ENCODE measurements at places on chromosomes 7 and 10.

- DNase-seq = no peak
Measured at GRCh38 chr7:91082852-91083495, 181.3 kb upstream of the FZD1 start.

- DNase-seq = no peak
Measured at GRCh38 chr7:66182920-66183319, 22.2 kb upstream of the TPST1 start.

DNA sequence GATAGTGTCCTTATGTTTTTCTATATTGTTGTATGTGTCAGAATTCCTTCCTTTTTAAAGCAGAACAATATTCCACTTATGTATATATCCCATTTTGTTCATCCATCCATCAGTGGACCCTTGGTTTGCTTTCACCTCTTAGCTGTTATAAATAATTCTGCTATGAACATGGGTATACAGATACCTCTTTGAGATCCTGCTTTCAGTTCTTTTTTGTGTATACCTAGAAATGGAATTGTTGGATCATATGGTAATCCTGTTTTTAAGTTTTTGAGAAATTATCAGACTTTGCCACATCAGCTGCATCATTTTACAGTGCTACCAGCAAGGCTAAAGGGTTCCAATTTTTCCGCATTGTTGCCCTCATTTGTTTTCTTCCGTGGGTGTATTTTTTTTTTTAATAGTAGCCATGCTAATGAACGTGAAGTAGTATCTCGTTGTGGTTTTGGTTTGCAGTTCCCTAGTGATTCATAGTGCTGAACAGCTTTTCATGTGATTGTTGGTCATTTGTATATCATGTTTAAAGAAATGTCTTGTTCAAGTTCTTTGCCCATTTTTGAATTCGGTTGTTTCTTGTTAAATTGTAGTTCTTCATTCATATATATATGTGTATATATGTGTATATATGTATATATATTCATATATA lies 87.8 kb downstream of the LCOR start:
- DNase-seq = no peak

- DNase-seq = no peak
Measured at GRCh38 chr10:97650726-97651125, 10.3 kb downstream of the PI4K2A start.

DNA sequence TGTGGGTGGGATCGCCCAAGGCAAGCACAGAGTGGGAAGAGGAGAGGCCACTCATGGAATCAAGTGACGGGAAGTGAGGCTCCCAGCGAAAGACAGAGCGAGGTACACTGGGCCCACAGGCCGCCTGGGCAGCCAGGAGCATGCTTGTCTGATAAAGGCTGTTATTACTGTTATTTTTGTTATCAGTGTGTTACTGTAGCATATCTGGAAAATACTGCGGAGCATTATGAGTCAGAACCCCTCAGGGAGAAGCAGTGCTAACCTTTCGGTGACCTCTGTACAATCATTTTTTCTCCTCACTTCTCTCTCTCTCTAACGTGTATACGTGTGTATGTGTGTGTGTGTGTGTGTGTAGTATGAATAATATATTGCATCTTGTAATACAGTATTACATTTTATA lies 3.8 kb upstream of the TCERG1L start:
- no peak for DNase-seq

DNA sequence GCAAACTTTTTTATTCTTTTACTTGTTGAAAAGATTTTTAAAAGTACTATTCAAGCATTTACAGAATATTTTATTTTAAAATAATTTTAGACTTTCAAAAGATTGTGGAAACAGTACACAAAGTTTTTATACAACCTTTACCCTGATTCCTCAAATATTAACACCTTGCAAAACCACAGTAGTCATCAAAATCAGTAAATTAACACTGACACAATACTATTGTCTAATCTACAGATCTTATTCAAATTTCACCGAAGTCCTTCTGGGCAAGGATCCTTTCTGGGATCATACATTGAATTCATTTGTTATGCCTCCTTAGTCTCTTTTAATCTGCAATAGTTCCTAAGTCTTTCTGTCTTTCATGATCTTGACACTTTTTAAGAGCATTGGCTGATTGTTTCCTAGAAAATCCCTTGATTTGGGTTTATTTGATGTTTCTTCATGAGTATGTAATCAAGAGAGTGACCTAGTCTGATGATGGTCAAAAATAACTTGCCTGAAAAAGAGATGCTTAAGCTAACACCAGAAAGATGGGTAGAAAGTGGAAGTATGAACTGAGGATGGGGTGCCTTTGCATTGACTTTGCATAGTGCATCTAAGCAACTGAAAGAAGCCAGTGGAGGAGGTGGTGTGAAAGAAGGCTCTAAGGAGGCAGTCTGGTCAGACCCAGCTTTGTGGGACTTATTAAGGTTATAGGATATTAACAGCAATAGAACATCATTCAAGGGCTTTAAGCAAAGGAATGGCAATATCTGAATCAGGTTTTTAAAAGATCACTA lies 9.7 kb downstream of the STAMBPL1 start:
- no peak for DNase-seq

DNA sequence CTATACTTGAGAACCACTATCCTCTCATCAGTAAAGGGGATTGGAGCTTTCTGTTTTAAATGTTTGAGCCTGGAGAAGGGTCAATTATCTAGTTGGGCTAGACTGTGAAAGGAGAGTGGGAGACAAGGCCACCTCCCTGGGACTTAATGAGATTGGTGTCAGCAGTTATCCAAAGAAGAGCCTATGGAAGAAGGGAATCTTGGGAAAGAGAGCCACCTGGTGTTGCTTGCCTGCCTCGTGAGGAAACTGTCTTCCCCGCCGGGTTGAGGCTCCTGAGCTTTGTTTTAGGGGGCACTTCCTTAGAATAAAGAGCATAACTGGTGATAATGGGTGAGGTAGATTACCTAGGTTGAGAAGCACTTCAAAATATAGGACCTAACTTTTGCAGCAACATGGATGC lies 32.0 kb upstream of the ABCB4 start:
- no peak for DNase-seq

GRCh38 chr7:133983685-133984419 lies 143.3 kb upstream of the LRGUK start:
- DNase-seq = no peak

- DNase-seq = no peak
Measured at GRCh38 chr7:157558516-157558874, 221.7 kb downstream of the DNAJB6 start.

DNA sequence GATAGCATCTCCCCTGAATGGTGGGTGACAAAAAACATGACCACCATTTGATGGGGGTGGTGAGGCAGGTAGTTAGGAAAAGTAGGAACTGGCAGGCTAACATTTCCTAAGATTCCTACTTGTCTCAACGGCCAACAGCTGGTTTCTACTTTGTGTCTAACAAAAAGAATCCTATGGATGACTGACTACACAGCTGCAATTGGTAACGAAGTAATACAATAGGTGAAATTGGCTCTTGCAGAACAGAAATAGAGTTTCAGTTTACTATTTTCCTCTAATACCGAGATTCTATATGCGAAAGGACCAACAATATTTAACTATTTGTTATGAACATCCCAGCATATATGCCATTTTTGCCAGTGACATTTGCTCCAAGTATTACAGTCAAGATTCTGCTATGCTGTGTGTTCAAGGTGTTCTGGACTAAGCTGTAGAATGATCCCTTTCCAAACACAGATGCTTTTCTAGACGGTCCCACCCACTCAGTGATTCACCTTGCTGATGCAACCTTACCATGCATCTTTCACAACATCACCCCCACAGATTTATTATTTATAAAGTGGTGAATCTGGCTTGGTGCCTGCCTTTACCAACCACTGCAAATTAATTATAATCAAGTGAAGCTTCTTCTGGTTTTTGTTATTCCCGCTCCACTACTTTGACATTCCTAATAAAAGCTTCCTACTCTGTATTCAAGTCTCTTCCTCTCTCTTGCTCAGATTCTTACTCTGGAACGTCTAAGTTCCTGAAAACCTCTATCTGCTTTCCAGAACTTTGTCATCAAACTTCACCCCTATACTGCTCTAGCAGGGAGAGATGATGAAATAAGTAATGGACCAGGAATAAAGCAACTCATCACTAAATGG lies 16.8 kb downstream of the BBIP1 start:
- peak; percentile 8 for DNase-seq

- DNase-seq = no peak
Measured at GRCh38 chr10:29205787-29206186, 83.1 kb upstream of the LYZL1 start.

DNA sequence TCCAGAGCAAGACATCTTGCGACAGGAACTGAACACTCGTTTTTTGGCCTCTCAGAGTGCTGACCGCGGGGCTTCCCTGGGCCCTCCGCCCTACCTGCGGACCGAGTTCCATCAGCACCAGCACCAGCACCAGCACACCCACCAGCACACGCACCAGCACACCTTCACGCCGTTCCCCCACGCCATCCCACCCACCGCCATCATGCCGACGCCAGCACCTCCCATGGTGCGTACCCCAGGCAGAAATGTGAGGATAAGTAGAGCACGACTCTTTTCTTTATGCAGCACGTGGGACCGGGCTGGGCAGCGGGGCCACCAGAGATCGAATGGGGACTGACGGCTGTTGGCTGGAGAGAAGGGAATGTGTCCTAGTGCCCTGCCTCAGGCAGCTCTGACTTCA lies 365.8 kb upstream of the GALNT17 start:
- no peak for DNase-seq

GRCh38 chr7:25351761-25352160 lies 123.5 kb upstream of the NPVF start:
- no peak for DNase-seq

DNA sequence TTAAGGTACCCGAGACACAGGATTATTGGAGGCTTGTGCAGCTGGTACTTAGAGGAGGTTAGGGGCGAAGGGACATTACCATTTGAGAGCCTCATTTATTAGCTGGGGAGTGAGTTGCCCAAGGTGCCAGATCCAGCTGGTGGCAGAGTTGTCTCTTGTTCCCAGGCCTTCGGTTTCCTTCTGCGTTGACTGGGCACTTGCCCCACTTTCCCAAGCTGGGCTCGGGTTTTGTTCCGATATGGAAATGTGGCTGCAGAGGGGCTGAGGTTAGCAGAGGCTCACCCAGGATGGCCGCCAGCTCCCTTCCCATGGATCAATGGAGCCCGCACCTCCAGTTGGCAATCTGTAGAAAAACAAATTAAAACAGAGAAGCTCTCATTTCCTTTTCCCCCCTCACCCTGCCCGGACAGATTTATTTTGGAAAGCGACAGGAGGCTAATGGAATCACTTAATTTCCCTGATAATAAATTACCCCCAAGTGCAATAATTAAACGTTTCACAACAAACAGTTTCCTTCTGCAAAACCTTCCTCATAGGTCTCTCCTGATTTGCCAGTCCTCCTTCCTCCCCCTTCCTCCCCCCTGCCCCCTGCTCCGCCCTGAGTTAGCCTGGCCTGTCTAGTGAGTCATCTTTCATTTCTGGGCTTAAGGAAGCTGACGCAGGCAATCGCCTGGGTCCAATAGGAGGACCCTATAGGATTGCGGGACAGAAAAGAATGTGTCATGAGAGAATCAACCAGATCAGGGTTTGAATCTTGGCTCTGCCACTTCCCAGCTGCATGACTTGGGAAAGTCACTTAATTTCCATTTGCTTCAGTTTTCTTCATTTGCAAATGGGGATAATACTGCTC lies 51.7 kb downstream of the ADRA2A start:
- peak; percentile 59 for DNase-seq

DNA sequence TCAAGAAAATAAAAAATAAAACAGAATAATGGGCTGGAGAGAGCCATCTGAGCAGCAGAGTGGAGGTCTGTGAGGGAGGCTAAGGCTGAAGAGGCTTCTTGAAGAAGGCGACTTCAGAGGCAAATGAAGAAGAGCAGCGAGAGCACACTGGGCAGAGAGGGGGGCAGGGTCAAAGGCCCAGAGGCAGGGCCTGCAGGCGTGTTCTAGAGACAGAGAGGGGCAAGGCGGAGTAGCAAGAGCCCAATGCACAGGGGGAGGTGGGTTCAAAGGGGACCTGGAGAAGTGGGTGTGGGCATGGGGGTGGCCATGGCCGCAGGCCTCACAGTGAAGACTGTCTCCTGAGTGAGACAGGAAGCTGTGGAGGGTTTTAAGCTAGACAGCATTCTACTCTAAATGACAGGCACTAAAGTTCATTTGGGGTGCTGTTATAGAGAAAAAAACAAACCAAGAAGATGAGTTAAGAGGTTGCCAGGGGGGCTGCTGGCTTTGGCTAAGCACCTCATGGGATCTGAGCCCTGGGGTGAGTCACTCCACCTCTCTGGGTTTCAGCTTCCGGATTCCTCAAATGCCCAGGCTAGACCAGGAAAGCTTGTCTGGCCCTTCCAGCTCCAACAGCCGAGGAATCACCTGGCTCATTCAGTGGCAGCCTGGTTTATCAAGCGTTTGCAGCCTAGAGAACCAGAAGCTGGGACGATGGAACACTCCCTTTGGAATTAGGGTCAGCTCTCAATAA lies 81.7 kb downstream of the DLG5 start:
- DNase-seq = peak; percentile 78

GRCh38 chr7:132004529-132004928 lies 448.1 kb upstream of the PODXL start:
- no peak for DNase-seq

DNA sequence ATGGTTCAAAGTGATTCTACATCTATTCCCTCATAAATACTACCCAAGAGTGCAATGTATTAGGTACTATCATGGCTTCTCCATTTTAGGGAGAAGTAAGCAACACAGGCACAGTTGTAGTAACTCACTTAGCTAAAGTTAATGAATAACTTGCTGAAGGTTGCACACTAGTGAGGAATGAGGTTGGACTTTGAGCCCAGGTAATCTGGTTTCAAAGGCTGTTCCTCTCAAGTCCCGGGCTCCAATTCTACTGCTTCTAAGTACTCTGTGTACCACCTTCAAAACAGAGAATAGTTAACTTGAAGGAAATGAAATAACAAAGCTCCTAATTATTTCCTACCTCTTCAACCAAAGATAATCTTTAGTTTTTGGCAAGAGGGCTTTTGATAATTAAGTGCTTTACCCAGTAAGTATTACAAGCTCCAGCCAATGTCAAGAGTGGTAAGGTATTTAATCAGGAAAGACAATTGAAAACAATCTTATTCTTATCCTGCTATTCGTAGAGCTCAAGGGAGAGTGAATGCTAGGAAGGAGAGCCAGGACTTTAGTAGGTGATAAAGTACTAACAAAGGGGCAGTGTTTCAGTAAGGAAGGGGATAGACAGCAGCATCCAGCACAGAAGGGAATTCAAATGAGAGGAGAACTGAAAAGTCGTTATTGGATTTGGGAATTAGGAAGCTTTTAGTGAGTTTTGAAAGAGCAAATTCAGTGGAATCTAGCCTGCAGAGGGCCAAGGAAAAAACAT lies 158.2 kb upstream of the PTPRZ1 start:
- DNase-seq = peak; percentile 67
